Cortex of kidney (tissue), 1 donor: ENCODE measurements at places on chromosomes 2 and 18.

DNA sequence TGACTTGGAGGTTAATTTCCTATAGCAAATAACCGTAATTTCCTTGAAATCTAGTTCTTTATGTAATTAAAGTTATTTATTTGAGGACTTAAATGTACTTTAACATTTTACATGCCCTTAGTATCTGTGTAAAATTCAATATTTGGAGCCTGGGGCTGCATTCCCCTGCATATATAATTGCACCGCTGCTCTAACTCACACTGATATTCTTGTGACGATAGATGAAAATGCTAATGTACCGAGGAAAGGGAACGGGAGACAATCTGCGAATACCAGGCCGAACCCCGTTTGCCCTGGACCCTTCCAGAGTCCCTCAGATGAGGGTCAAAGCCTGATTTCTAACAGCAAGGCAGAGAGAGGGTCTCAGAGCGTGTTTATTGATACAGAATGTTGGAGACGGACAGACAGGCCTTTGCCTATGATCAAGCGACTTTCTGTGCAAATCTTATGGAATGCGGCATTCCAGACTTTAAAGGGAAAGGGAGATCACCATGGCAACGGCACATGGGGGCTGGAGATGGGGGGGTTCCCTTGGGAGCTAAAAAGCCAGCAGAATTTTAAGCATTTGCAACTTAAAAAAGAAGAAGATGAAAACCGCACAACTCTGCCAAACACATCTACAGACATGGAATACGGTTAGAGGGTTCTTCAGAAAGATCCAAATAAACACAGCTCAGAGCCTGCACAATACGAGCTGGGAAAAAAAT lies 57.6 kb upstream of the TWIST2 start:
- DNase-seq = no peak

DNA sequence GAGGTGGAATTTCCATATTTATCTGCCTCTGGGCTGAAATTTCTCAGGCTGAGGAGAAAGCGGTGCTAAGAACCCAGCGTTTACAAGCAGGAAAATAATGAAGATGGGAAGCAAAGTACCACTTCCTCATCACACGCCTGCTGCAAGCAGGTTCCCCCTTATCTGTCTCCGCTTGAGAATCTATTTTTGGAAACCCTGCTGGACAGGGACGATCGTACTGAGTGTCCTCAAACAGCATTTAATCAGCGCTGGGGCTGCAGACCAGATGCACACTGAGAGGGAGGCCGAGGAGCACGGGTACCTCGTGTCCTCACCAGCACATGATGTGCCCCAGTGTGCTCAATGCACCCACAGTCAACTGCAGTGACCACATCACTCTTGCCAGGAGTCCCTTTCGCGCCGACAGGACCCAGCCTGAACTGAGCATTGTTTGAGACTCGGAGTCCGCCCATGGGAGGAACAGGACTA lies 160.4 kb downstream of the HDAC4 start:
- no peak for DNase-seq

DNA sequence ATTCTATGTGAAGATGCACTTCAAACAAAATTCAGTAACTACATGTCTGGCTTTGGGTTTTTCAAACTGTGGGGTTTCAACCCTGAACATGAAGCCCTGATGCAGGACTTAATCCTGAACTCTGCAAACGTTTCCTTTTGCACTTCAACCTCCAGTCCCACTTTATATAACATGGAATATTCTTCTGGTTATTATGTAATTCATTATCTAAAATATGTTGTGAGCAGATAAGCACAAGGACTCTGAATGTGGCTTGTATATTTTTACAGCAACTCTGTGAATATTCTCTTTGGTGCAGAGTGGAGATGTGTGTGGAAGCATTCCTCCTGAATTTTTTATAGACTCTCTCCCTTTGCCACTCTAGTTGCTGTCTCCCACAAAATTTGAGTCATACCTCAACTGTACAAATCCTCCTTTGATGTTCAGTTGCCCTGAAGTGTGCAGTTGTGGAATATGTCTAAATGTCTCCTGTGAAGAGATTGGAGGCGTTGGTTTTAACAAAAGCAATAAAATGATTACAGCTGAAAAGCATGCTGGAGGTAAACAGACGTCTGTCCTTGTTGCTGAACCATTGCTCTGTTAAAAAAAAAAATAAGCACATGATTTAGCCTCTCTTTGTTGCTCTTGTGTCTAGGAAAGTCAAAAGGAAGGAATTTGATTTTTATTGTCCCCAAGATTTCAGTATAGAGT lies 205.1 kb upstream of the NRP2 start:
- no peak for DNase-seq

DNA sequence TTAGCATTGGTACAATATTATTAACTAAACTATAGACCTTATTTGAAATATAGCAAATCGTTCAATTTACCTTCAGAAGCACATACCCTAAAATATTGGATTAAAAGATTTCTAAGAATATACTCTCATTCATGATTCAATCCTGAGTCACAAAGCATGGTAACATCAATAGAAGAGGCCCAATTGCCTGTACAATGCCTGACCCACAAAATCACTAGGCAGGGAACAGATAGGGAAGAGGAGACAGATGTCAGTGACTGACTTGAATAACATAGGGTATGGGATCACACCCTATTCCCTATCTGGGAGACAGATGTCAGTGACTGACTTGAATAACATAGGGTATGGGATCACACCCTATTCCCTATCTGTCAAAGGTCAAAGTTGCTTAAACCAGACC lies 611.6 kb upstream of the VRK2 start:
- no peak for DNase-seq

GRCh38 chr2:28407131-28407975 lies 14.7 kb downstream of the FOSL2 start:
- DNase-seq = no peak

GRCh38 chr2:26764078-26764887 lies at the start of gene SLC35F6:
TSS of gene SLC35F6 (plus strand) at chr2:26764284. CDS start at chr2:26764350, 66 bp downstream.
- DNase-seq = peak; percentile 55

DNA sequence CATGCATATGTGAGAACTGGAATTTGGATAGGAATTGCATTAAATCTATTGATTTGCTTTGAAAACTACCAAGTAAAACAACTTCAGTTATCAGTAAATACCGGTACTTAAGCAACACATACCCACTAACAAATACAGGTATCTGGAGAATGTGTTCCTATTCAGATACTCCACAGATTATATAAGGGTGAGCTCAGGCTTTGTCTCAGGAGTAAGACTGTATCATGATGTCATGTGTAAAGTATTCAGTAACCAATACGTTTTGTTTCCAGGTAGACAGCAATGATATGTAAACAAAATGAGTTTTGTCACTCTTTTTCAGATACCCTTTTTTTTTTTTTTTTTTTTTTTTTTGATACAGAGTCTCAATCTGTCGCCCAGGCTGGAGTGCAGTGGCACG lies 74.8 kb downstream of the DSC3 start:
- DNase-seq = no peak

- DNase-seq = no peak
These were observed 18.4 kb upstream of the GMCL1 start for GRCh38 chr2:69811018-69811417.

- no peak for DNase-seq
These were observed 314.2 kb upstream of the MYT1L start for GRCh38 chr2:2645162-2645855.

DNA sequence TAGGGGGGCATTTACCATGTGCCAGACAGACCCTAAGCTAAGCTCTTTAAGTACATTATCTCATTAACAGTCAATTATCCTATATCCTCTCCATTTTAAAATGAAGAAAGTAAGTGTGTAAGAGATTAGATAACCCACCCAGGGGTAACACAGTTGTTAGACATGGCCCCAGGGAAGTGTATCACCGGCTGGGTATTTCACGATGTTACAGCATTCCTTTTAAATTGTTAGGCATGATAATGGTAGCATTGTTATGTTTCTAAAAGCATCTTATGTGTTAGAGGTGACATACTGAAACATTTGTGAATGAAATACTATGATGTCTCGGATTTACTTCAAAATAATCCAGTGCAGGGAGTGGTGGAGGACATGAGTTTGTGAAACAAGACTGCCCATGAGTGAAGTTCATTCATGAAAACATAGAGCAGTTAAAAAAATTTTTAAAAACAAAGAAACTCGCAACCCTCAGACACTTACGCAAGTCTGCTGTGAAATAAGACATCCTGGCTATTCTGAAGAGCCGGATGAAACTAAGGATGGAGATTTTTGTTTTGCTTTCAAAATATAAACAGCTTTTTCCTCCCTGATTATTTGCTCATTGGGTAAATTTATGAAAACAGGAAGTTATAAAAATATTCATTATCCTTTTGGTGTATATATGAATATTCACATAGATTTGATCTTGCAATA lies 54.9 kb downstream of the IL1RL2 start:
- no peak for DNase-seq

DNA sequence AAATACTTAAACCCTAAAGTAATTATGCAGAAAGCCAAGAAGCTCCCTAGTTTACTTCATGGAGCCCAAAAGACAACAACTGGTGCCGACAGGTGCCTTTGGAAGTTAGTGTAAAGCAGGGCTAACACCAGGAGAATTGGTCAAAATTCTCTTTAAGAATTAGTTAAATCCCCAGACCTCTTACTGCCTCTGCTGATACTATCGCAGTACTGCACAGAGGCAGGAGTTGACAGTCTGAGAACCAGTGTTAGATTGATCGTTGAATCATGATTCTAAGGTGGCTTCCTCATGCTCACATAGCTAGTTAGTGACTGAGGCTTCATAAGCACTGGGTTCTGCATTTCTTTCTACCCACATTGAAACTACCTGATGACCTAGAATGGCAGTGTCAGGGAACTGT lies 445.0 kb downstream of the XIRP2 start:
- no peak for DNase-seq

DNA sequence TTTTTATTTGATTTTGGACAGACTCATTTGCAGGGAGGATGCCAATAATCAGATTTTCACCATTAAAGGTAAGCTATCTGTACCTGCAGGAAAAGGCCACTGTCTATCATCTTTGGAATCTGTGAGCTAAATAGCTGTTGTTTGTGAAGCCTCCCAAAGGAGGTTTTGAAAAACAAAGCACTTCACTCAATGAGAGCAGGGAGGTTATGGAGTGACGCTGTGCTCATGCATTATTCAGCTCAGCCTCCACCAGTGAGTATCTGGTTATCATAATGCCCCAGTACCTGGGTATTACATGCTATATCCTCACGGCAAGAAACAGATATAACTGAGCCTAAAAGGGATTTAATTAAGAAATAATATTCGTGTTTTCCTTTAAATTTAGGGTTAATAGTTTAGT lies 189.6 kb upstream of the PIK3C3 start:
- no peak for DNase-seq

GRCh38 chr18:67281746-67282145 lies 234.8 kb downstream of the DSEL start:
- no peak for DNase-seq

DNA sequence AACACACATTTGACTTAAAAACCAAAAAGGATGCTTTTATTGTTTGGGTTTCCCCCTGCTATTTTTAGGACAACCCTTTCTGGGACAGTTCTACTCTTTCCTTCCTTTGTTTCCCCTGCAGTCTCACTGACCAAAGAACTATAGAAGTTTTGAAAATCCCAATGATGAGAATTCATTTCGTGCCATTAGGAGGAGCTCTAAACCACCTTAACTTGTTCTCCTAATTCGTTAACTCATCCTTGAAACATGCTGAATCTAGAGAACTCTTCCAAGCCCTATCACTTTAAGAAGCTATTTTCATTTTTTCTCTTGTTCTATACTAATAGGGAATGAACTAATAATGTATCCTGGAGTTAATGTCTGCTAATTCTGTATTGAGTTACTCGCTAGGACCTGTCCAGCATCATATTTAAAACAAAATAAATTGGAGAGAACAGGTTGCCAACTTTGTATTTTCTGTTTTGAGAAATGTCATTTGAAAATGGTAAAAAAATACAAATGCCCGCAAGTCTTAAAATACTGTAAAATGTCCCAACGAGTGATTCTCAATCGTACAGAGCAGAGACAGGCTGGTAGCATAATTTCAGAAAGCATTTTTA lies 62.9 kb downstream of the AFTPH start:
- DNase-seq = no peak

DNA sequence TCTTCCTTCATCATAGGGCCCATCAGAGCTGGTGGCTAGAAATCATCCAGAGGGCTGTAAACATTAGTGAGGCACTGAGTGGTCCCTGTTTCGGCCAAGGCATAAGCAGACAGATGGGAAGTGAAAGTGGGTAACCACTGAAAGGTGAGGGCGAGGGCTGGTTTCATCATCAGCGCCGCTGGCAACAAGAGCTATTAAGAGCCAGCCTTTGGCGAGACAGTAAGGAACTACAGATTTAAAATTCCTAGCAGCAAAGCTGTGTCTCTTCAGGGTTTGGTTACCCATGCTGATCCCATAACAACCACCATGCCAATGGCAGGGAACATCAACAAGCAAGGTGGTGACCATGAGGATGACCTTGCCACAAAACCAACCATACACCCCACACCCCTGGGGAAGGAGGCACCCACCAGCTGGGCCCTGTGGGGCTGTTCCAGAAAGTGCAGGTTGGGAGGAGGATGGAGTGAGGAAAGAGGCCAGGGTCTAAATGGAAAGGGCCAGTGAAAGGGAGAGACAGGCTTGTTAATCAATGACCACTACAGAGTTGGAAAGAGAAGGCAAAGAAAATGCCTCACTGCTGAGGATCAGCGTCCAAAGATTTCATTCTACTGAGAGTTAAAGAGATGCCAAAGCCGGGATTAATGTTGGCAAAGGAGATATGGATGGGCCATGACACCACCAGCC lies 9.0 kb upstream of the SLC20A1 start:
- DNase-seq = no peak

- no peak for DNase-seq
These were observed 128.6 kb upstream of the ZSWIM2 start for GRCh38 chr2:186977433-186978045.

- no peak for DNase-seq
These were observed 272.4 kb downstream of the FIGN start for GRCh38 chr2:163463411-163463810.

GRCh38 chr18:24862201-24862816 lies 401.9 kb downstream of the HRH4 start:
- DNase-seq = no peak

DNA sequence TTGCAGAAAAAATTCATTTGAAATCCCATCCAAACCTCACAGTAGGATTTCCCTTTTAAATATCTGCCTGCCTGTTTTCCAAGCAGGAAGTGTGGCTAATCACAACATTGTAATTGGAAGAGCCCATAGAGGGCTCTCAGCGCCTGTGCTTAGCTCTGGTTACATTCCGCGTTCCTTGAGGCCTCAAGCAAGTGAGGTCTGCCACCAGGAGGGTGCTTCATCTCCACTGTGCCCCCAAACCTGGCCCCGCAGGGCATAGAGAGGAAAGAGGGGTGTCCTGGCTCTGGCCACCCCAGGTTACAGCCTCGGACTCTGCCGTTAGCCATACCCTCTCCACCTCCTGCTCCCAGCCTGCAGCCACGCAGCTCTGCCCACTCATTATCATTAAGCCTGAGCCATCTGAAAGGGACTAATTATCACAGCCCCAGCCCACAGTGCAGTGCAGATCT lies 214.8 kb downstream of the SP3 start:
- no peak for DNase-seq

- DNase-seq = no peak
These were observed 194.3 kb downstream of the HAUS1 start for GRCh38 chr18:46298511-46298910.
